ENCODE measurements at places on chromosomes 2 and 18. TPM values are rescaled to one million over a fixed set of nuclear protein-coding genes. Genes with fewer than 3 reads are reported as not detected.

DNA sequence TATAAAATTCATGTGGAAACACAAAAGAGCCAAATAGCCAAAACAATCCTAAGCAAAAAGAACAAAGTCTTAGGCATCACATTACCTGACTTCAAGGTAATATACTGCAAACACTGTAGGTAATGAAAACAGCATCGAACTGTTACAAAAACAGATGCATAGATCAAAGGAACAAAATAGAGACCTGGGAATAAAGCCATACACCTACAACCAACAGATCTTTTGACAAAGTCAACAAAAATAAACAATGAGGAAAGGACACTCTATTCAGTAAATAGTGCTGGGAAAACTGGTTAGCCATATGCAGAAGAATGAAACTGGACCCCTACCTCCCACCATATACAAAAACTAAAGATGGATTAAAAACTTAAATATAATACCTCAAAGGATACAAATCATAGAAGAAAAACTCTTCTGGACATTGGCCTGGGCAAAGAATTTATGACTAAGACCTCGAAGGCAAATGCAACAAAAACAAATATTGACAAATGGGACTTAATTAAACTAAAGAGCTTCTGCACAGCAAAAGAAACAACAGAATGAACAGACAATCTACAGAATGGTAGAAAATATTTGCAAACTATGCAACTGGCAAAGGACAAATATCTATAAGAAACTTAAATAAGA lies 218.0 kb downstream of the PHLPP1 start:
- no peak for DNase-seq

- no peak for DNase-seq
Measured at GRCh38 chr2:147511491-147511948, 333.3 kb upstream of the ACVR2A start.

DNA sequence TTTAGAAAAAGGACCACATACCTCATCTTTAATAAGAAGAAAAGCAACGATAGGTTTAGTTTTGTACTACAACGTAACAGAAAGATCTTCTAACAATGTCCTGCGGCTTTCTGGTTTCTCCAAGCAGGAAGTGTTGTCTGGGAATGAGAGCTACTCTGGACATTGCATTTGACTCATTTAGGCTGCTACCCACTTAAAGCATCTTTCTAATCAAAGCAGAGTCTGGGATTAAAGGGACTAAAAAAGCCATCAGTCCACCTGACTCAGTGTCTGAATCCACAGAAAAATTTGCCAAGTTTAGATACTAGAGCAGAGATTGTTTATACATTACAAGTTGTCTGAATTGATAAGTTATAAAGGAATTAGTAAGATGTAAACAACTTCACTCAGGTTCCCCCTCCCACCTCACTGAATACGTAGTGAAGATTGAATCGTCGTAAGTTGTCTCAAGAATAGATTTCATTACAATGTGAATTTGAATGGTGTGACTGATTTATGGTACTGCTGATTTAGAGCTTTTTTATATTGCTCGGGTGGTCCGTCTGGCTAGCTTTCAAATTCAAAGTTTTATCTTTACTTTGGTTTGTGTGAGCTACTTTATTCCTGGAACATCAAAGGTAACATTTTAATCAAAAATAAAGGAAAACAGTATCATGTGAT lies 70.2 kb upstream of the SMIM21 start:
- DNase-seq: peak; percentile 43

DNA sequence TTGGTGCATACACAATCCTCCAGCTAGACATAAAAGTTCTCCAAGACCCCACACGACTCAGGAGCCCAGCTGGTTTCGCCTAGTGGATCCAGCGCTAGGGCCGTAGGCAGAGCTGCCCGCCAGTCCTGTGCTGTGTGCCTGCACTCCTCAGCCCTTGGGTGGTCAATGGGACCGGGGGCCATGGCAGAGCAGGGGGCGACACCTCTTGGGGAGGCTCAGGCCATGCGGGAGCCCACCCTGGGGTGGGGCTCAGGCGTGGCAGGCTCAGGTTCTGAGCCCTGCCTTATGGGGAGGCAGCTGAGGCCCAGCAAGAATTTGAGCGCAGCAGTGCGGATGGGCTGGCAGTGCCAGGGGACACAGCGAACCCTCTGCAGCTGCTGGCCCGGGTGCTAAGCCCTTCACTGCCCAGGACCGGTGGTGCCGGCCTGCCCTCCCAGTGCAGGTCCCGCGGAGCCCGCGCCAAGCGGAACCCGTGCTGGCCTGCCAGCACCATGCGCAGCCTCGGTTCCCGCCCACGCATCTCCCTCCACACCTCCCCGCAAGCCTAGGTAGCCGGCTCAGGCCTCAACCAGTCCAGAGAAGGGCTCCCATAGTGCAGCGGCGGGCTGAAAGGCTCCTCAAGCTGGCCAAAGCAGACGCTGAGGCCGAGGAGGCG lies 1566.6 kb upstream of the SLC39A10 start:
- DNase-seq: no peak

DNA sequence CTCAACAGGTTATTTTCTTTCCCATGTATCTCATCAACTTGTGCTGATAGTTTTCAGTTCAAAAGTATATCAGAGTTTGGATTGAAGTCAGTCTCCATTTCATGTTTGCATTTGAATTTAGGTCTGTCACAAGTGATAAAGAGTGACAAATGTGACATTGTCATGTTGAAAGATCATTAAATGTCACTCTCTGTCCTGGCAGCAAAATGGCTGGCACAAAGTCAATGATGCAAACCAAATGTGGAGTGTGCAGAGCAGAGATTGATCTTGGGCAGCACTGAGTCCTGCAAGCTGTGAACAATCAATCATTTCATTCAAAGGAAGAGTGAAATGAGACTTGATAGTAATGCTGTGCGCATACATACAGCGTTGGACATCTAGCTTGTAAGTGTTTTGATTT lies 421.8 kb upstream of the CDH7 start:
- no peak for DNase-seq

DNA sequence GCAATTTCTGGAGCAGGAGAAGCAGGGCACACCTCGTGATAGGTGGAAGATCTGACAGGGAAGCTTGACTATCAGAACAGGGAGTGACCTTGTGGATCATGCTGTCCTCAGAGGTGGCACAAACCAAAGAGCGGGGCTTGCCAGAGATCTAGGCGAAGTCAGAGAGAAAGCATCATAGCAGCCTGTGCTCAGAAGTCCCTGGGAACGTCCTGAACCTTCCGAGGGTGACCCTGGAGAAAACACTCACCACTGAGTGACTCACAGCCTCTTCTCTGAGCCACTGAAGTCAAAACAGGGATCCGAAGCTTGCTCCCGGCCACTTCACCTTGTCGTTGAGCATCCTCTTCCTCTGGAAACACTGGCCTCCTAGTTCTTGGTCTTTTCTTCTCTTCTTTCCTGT lies 56.7 kb downstream of the IL1R2 start:
- DNase-seq: no peak

GRCh38 chr18:47519706-47520105 lies 268.2 kb upstream of the SKOR2 start:
- DNase-seq: no peak

DNA sequence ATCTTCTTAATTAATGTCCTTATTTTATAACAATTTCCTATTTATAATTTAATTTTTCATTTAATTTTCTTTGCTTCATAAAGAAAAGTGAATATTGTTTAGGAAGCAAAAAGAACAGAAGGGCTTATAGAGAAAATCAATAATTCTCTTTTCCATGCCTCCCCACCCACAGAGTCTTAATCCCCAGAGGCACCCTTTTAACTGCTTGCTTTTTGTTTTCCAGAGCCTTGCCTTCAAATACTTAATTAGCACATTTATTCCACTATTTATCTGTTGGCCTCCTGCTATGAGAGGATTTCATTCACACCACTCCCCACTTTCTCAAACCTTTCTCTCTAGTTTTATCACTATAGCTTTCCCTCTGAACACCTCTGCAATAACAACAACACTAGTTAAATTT lies 373.6 kb downstream of the MBD2 start:
- no peak for DNase-seq

GRCh38 chr2:46837112-46837454 lies 78.5 kb downstream of the MCFD2 start:
- no peak for DNase-seq

GRCh38 chr2:234374736-234375135 lies 122.1 kb downstream of the ARL4C start:
- DNase-seq: no peak

GRCh38 chr2:66463206-66463755 lies 28.4 kb downstream of the MEIS1 start:
- no peak for DNase-seq

- no peak for DNase-seq
Measured at GRCh38 chr2:47388888-47389287, 14.1 kb upstream of the MSH2 start.

- peak; percentile 17 for DNase-seq
Measured at GRCh38 chr2:88530081-88530480, 77.6 kb upstream of the FOXI3 start.

- DNase-seq: no peak
Measured at GRCh38 chr2:240554767-240555493, 2.9 kb downstream of the ANKMY1 start.

- no peak for DNase-seq
Measured at GRCh38 chr2:27501042-27501441, 4.4 kb downstream of the GCKR start.

The FIGN gene
- total RNA-seq: 2.4 TPM

The HMSD gene
- total RNA-seq: 0.53 TPM

The B3GNT7 gene
- not detected for total RNA-seq

The MGAT4A gene
- not detected for total RNA-seq

Data from SJSA1 (cell line).